Left ventricle myocardium inferior (tissue), 1 donor: ENCODE measurements at places on chromosomes 12 and 14.

DNA sequence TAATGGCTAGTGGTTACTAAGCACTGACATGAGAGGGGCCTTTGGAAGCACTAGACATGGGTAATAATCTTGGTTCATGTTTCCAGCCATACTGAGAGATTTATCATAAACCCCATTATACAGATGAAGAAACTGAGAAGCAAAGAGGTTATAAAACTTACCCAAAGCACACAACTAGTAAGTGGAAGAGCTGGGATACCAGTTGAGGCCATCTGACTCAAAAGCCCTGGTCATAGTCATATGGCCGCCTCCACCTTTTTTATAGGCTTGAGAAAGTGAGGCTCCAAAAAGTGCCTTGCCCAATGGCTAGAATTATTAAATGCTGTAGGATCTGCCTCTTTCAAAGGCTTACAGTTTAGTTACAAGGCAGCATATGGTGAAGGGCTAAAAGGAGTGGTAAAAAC lies 944 bp downstream of the TXNRD1 start:
- peak overlapping the region; percentile 94 for H3K27ac ChIP-seq
- peaks cover 38% of the 10 kb centered on the region for H3K4me1 ChIP-seq

- H3K27ac ChIP-seq: no peak overlapping the region
- H3K27me3 ChIP-seq: peaks cover 8% of the 10 kb centered on the region
- no peaks in the 10 kb centered on the region for H3K4me1 ChIP-seq
- no peaks in the 10 kb centered on the region for H3K36me3 ChIP-seq
- no peak for DNase-seq
Observed at GRCh38 chr12:31362115-31362758, 36.3 kb upstream of the SINHCAF start.

DNA sequence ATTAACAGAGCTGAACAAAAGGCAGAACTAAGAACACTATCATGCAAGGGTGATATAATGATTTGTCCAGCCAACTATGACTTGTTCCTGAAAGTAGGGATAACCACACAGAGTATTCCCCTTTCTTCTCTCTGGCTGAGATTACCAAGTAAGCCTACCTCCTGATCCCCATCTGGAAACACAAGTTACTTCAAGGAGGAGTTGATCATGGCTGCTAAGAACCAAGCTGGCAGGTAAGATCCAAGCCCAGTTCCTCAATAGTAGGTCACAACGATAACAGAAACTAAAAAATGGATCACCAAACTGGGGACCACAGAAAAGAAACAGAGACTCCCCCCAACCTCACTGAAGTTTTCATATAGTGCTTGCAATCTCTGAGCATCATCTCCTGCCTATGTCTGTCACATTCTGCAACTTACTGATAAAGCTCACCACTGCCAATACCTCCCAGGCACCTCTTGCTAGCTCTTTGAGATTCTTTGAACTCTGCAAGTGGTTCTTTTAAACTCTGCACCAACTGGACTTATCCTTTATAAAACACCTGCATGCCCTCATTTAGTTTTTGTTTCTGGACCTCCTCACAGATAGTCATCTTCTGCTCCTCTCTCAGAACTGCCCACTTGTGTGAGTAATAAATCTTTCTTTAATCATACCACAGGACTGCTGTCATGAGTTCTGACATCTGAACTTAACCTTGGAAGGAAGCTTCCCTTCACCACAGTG lies 76.6 kb downstream of the LRP6 start:
- peaks cover 11% of the 10 kb centered on the region for H3K36me3 ChIP-seq
- H3K4me3 ChIP-seq: no peak overlapping the region
- H3K27ac ChIP-seq: no peak overlapping the region
- H3K27me3 ChIP-seq: no peaks in the 10 kb centered on the region
- DNase-seq: no peak
- peaks cover 16% of the 10 kb centered on the region for H3K4me1 ChIP-seq

- H3K4me3 ChIP-seq: no peak overlapping the region
- peaks cover 31% of the 10 kb centered on the region for H3K27me3 ChIP-seq
- no peak overlapping the region for H3K27ac ChIP-seq
- peaks cover 16% of the 10 kb centered on the region for H3K4me1 ChIP-seq
- H3K36me3 ChIP-seq: no peaks in the 10 kb centered on the region
- DNase-seq: no peak
Observed at GRCh38 chr12:6818222-6818621, 3.4 kb upstream of the GPR162 start.

GRCh38 chr14:88804035-88804434 lies 11.3 kb upstream of the EML5 start:
- no peak overlapping the region for H3K4me3 ChIP-seq
- no peaks in the 10 kb centered on the region for H3K36me3 ChIP-seq
- H3K27ac ChIP-seq: no peak overlapping the region
- H3K27me3 ChIP-seq: peaks cover 34% of the 10 kb centered on the region
- H3K4me1 ChIP-seq: no peaks in the 10 kb centered on the region
- no peak for DNase-seq

- no peak overlapping the region for H3K27ac ChIP-seq
- H3K4me1 ChIP-seq: peaks cover 73% of the 10 kb centered on the region
- peaks cover 36% of the 10 kb centered on the region for H3K36me3 ChIP-seq
- H3K4me3 ChIP-seq: no peak overlapping the region
- DNase-seq: no peak
Observed at GRCh38 chr14:31201111-31201510, 6.5 kb downstream of the HECTD1 start.

GRCh38 chr12:57770734-57771133 lies 1.2 kb downstream of the METTL1 start:
- peaks cover 39% of the 10 kb centered on the region for H3K4me1 ChIP-seq
- H3K36me3 ChIP-seq: peaks cover 18% of the 10 kb centered on the region
- peaks cover 14% of the 10 kb centered on the region for H3K27me3 ChIP-seq

DNA sequence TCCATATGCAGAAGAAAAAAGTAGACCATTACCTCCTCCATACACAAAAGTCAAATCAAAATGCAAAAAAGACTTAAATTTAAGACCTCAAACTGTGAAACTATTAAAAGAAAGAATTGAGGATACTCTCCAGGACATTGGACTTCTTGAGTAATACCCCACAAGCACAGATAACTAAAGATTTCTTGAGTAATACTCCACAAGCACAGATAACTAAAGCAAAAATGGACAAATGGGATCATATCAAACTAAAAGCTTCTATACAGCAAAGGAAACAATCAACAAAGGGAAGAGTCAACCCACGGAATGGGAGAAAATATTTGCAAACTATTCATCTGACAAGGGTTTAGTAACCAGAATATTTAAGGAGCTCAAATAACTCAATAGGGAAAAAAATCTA lies 427.9 kb downstream of the CCDC91 start:
- DNase-seq: no peak
- no peaks in the 10 kb centered on the region for H3K4me1 ChIP-seq
- no peak overlapping the region for H3K4me3 ChIP-seq
- no peaks in the 10 kb centered on the region for H3K36me3 ChIP-seq
- no peaks in the 10 kb centered on the region for H3K27me3 ChIP-seq

DNA sequence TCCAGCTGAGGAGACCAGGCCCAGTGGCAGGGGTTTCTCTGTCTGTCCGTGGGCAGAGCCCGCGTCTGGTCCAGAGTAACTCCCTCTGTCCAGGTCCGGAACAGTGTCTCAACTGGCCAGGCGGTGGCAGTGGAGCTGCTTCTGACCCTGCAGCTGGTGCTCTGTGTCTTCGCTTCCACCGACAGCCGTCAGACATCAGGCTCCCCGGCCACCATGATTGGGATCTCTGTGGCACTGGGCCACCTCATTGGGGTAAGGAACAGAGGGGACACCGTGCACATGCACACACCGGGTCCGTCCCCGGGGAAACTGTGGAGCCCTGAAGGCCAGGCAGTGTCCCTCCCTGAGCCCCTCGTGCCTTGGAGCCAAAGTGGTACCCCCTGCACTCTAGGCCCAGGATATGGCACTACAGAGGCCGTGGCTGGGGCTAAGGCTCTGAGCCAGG lies 1.5 kb downstream of the AQP6 start:
- H3K36me3 ChIP-seq: no peaks in the 10 kb centered on the region
- peak; percentile 69 for DNase-seq
- H3K27me3 ChIP-seq: peaks cover 58% of the 10 kb centered on the region
- H3K27ac ChIP-seq: no peak overlapping the region
- H3K4me1 ChIP-seq: peaks cover 15% of the 10 kb centered on the region

GRCh38 chr14:94380225-94381148 lies 7.9 kb downstream of the SERPINA1 start:
- H3K27ac ChIP-seq: no peak overlapping the region
- no peaks in the 10 kb centered on the region for H3K36me3 ChIP-seq
- no peaks in the 10 kb centered on the region for H3K4me1 ChIP-seq
- no peak for DNase-seq
- peaks cover 61% of the 10 kb centered on the region for H3K27me3 ChIP-seq

DNA sequence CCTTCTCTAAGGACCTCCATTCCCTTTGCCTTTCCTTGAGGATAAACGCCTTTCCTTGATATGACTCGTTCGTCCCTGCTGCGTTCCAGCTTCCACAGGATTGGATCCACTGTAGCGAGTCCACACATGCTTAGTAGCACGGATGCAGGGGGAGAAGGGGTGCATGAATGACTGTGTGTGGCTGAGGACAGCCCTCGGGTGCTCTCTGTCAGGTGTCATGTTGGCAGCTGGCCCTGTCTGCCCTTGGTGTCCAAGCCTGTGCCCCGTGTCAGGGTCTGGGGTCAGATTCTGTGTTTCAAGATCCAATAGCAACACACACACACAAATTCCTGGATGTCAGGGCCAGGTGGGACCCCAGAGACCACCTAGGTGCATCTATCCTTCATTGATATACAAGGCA lies 17.5 kb upstream of the KRT80 start:
- H3K4me3 ChIP-seq: no peak overlapping the region
- DNase-seq: no peak
- no peak overlapping the region for H3K27ac ChIP-seq
- no peaks in the 10 kb centered on the region for H3K36me3 ChIP-seq
- H3K4me1 ChIP-seq: peaks cover 26% of the 10 kb centered on the region

DNA sequence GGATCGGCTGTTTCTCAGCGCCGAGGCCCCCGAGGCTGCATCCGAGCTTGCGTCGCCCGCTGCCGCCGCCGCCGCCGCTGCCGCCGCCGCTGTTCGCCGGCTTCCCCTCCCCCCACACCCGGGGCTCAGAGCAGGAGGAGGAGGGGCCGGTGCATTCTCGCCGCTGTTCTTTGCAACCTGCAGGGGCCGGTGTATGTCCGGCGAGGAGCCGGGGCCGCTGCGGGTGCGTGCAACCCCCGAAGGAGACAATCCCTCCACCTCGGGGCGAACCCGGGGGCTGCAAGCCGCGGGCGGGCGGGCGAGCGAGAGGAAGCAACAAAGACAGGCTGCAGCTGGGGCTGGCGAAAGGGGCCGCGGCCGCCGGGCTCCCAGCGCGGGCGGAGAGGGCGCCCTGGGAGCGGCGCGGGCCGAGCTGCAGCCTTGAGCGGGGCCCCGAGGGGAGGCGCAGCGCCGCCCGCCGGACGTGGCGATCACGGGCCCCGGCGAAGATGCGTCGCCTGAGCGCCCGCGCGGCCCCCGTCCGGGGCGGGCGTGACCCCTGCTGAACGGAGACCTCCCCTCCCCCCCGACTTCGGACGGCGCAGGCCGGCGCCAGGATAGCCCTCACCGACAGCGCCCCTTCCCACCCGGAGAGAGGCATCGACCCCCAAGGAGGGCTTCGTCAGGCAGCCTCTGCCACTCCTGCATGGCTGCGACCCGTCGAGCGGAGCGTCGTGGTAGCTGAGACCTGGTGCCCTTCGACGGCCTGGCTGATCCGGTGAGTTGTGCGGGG lies 702 bp downstream of the FAM222A start:
- DNase-seq: peak; percentile 73
- H3K36me3 ChIP-seq: no peaks in the 10 kb centered on the region
- peak overlapping the region; percentile 82 for H3K27ac ChIP-seq
- peaks cover 52% of the 10 kb centered on the region for H3K27me3 ChIP-seq
- peaks cover 72% of the 10 kb centered on the region for H3K4me1 ChIP-seq

DNA sequence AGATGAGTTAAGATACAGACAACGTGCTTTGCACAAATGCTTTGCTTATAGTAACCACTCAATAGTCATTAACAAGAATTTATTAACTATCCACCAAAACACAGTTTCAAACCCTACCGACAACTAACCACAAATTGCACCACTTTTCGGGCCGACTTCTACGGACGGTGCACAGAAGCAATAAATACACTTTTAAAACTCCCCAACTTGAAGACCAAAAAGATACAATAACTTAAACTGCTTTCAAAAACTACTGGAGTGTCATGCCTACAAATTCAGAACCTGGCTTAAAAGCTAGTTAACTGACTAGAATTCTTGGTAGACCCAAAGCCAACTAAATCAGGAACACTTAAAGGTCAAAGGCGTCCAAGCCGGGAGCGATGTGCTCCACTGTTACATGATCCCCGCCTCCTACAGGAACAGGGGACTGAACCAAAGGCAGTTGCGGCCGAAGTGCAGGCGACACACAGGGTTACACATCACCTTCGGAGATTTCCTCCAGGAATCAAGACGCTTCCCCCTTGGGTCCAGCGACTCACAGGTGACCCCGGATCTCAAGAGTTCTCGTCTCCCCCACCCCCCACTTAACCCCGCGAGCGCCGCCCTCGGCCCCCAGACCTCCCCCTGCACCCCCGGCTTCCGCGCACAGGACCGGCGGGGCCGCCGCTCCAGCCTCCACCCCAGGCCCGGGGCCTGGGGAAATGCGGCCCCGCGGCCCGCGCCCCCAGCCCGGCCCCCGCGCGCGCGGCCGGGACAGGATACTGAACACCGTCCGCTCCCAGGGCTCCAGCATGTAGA lies 507 bp downstream of the SPTSSA start:
- DNase-seq: peak; percentile 47
- peaks cover under 1% of the 10 kb centered on the region for H3K36me3 ChIP-seq
- H3K27ac ChIP-seq: peak overlapping the region; percentile 94
- peaks cover 23% of the 10 kb centered on the region for H3K4me1 ChIP-seq
- peak overlapping the region; percentile 80 for H3K4me3 ChIP-seq

DNA sequence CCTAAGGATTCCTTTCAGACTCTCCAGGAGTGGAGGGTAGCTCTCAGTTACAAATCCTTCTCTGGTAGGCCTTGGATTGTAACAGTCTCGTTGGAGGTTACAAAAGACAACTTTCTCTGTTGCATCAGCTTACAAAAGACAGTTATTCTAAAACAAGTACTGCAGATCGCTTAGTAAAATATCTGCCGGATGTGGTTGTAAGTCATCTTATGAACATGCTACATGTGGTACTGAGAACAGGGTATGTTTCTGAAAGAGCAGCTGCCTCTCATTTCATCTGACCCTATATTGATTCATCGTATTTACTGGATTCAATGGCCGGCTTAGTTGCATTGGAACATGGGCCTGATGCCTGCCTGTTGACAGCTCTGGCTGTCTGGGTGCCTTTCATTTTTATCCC lies 157.4 kb downstream of the PTCSC3 start:
- no peak overlapping the region for H3K4me3 ChIP-seq
- no peaks in the 10 kb centered on the region for H3K4me1 ChIP-seq
- peaks cover 7% of the 10 kb centered on the region for H3K27me3 ChIP-seq
- H3K36me3 ChIP-seq: no peaks in the 10 kb centered on the region

DNA sequence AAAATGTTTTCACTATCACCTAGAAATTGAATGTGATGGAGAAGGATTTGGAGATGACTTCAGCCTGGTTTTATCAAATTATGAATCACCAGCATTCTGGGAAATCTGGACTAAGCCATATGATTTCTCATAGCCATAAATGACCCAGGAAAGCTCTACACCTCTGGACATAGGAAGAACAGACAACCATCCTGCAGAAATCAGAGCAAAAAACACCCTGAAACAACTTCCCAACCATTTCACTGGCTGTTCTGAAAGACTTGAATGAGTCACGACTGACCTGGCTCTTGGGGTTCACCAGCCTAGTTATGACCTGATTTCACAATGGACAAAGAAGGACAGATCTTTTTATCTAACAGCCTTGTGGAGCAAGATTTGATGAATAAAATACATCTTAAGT lies 123.8 kb downstream of the KCNH5 start:
- H3K36me3 ChIP-seq: no peaks in the 10 kb centered on the region
- no peak overlapping the region for H3K27ac ChIP-seq
- H3K4me3 ChIP-seq: no peak overlapping the region
